ENCODE measurements at places on chromosomes 7 and 10.
A peak's percentile ranks its signal among the peaks of the same experiment; 100 is the strongest.

GRCh38 chr10:60397792-60398191, 8.1 kb upstream of the ANK3 start:
- DNase-seq = no peak

DNA sequence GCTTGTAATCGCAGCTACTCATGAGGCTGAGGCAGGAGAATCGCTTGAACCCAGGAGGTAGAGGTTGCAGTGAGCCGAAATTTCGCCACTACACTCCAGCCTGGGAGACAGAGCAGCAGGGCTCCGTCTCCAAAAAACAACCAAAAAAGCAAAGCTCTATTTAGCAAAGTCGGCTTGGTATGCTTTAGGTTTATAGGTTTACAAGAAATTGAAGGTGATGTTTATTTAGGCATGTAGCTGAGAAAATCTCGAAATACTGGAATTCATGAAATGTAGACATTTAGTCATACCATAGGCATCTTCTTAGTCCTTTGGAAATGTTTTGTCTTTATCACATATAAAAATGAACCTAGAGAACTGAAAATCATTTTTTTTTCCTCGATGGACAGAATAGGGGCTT, 453.8 kb upstream of the ANKRD30A start:
- peak; percentile 42 for DNase-seq

DNA sequence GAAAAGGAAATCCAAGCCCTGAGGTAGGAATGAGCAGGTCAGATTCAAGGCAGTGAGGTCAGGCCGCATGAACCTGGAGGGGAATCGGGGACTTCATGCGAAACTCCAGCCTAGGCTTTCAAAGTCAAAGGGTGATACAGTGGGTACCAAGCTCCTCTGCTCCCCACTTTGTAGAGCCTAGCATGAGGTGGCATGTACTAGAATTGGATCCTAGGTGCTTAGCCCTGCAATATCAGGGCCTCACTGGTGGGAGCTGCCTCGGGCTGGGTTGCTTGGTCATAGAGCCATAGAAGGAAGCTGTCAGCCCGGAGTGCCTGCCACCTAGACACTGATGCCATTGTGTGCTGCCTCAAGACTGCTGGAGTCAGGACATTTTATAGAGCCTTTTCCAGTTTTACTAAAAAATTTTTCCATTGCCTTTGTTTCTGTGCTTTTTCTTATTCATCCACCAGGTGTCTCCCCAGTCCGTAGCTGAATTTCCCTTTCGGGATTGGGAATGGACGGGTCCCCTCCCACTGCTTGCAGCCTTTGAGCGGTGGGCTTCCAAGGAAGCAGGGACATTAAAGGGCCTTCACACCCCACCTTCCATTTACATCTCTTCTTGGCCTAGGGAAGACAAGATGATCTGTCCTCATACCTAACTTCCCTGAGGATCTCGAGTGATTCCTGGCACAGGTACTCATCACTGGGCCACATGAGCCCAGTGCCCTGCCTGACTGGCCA, 5.5 kb upstream of the LZTS2 start:
- DNase-seq = no peak

- no peak for DNase-seq
Observed at GRCh38 chr7:112192236-112193154, 13.7 kb downstream of the DOCK4 start.

GRCh38 chr10:6416892-6417512, 163.1 kb downstream of the PRKCQ start:
- DNase-seq = no peak

- no peak for DNase-seq
Observed at GRCh38 chr7:157366722-157367121, 29.9 kb downstream of the DNAJB6 start.

DNA sequence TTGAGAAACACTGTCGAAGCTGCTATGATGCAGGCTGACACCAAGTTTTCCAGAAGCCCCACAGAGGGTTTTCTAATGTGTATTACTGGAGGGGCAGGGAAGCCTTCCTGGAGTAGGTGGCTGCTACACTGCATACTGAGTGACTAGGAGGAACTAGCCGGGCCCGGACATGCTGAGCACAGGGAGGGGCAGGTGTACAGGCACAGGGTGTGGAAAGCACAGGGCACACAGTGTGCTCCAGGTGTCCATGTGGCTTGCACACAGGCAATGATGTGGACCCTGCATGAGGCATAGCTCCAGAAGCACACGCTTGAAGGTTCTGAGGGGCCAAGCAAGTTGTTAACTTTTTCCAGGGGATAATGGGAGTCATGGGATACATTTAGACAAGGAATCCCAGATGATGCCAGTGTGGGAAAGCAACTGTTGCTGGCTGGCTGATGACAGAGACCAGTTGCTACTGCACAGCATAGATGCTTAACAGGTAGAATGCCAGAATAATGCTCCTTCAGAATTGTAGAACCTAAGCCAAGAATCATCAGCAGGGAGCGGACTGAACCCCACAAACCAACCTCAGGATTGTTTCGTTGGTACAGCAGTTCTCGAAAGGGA, 14.6 kb downstream of the DHX32 start:
- DNase-seq = no peak

GRCh38 chr10:99304862-99305229, 24.3 kb upstream of the CNNM1 start:
- no peak for DNase-seq

DNA sequence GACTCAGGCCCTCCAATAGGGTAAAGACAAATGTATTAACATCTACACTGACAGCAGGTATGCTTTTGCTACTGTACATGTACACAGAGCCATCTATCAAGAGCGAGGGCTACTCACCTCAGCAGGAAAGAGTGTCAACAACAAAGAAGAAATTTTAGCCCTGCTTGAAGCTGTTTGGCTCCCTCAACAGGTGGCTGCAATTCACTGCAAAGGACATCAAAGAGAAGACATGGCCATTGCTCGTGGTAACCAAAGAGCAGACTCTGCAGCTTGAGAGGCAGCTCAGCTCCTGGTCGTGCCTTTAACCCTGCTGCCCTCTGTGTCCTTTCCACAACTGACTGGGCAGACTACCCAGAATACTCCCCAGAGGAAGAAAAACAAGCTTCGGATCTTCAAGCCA, 5.1 kb downstream of the AKR1B15 start:
- DNase-seq = no peak

DNA sequence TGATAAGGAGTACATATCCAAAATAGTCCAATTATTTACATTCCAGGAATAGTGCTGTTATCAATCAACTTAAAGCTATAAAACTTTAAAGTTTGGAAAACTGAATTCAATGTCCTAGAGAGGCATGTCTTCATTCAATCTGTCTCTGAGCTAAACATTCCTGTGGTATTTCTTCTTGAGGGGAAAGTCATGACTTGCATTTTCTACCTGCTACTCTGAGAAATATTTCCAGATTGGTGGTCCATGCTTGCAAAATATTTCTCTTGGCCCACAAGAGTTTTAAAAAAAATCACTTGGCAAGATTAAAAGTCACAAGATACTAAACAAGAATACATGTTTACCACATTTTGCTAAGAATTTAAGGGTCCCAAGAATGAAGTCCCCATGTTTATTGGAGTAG, 63.6 kb upstream of the HGF start:
- peak; percentile 57 for DNase-seq

DNA sequence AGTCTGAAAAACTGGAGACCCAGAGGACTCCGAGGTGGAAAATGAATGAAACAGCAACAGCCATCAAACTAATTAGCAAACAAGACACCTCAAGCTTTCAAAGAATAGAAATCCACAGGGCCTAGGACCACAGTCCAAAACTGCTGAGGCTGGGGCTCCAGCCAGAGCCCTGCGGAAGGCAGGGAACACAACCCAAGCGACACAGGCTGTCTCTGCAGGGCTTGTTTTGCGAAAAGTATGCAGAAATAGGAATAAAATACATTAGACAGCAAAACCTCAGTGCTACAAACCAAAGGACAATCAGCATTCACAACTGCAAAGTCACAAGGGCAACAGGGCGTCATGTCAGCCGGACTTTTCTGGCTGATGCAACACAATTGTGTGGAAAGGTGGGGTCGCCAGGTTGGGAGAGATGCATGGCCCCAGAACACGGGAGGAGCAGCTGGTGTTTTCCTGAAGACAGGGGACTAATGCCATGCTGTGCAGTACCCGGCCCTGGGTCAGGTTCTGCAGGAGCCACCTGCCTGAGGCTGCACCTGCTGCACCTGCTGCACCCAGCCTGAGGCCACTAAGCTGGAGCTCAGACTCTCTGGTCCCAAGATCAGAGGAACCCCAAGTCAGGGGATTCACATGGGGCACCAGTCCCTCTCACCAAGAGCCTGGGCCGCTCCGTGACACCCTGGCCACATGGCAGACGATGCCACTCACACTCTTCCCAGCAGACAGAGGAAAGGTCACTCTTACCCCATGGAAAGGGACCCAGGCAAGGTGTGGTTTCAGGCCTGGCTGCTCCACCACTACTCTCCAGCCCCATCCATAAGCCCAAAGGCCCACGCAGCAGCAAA, 74.2 kb downstream of the MAD1L1 start:
- no peak for DNase-seq
